Metanephros (tissue), 2 donors: ENCODE measurements at places on chromosomes 7 and 10. TPM values are rescaled to one million over a fixed set of nuclear protein-coding genes. Genes with fewer than 3 reads are reported as not detected.

Gene CALHM3
- not detected for total RNA-seq

Gene SEMA3A
- total RNA-seq = 17.3 TPM

Gene NRAP
- total RNA-seq = 5.0 TPM

Gene NODAL
- total RNA-seq = not detected

Gene RNF148
- 4.8 TPM for total RNA-seq

Gene FOXP2
- total RNA-seq = 6.8 TPM

Gene CCDC172
- not detected for total RNA-seq
